ENCODE measurements at places on chromosomes 11 and 22.

- DNase-seq = no peak
These were observed 6.9 kb upstream of the VPS37C start for GRCh38 chr11:61168042-61168688.

- DNase-seq = no peak
These were observed 93.7 kb downstream of the MICAL3 start for GRCh38 chr22:17930455-17931313.

DNA sequence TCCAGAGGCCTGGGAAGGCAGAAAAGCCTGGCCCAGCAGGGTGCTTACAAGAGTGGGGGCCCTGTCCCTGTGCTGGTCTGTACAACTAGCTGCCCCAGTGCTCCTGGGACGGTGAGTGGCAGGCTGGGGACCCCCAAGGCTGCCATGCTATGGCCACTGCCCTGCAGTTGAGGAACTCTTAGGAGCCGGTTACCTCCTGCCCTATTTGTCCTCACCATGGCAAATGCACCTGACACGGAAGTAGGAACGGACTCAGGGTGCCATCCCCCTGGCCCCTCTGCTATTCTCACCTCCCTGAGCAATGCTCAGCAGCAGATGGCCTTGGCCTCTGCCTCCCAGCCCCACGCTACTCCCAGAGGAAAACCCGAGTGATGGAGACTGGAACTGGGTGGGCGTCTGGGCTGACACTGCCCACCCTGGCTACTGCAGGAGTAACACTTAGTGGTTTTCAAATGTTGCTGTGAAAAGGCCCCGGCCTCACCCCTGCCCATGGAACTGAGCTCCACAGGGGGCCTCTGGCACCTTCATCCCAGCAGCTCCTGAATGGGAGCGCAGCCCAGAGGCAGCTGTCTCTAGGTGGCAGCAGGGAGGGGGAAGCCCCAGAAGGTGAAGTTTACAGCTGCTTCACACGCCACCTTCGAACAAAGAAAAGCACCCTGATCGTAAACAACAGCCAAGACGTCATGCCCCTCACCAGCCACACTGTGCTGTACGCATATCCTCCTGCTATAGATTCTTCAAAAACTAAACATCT is 105.3 kb downstream of the CTTN start:
- no peak for DNase-seq

DNA sequence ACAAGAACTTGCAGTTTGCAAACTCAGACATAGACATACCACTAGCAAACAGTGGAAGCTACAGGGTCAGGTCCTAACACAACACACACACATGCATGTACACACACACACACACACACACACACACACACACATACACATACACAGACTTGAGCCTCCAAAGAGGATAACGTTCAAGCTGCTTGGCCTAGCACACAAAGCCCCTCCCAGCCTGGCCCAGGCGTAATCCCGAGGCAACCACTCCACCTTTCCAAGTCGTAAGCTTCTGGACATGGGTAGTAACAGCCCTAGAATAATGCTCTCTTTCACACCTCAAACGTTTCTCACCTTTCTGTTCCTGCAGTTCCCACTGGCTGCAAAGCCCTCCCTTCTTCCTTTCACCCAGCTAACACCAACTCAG is 88.6 kb downstream of the LARGE1 start:
- no peak for DNase-seq
